ENCODE measurements at places on chromosomes 5 and 9.

DNA sequence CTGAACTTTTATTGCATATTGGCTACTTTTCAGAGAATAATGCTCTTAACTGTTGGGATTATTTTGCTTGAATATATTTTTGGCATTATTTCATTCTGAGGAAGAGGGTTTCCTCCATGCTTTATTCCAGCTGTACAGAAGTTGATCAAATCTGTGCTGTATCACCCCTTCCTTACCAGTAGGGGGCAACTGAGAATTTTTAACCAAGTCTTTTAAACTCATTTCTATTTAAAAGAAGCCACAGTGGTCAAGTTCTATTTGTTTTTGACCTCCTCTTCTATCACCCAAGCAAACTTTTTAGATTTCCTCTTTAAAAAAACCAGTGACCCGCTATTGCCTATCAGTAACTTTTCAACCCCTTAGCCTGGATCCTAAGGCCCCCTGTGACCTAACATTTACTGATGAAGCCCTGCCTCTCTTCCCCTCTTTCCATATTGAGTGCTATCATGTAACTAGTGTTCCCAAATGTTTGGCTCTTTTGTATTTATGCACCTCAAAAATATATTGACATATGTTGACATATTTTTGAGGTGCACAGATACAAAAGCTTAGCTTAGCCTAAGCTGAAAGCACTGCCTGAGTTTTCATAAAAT, 80.6 kb downstream of the FBXO4 start:
- no peak for DNase-seq

GRCh38 chr5:77993855-77994318, 217.7 kb upstream of the TBCA start:
- no peak for DNase-seq

DNA sequence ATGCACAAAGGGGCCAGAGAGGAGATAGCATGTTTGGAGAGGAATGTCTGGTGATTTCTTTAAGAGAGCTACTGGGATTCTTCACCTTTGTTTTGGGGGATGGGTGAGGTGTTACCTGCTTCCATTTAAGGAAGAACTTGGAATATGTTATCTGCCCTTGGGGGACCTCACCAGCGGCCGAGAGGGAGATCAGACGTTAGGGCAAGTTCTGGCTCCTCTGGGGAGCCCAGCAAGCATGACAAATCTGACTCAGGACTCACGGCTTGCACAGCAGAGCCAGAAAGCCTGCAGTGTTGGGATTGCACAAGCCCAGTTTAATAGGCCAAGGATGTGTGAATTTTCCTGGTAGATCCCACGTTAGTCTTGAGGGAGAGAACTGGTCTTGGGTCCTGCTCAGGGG, 40.3 kb downstream of the SLC28A3 start:
- DNase-seq = no peak

DNA sequence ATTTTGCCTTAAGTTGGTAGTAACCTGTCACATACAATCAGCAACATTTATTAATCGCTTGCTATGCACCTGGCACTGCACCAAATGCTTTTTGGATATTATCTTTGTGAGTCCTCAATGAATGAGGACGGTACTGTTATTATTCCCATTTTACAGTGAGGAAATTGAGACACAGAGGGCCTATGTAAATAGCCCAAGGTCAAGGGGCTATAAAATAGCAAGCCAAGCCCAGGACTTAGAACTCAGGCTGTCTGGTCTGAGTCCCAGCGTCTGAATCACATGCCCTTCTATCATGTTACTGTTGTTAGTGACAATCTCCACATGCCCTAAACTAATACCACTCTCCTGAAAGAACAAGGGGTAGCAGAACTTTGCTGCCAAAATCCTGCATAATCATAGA, 60.0 kb downstream of the ERAP1 start:
- DNase-seq = no peak

DNA sequence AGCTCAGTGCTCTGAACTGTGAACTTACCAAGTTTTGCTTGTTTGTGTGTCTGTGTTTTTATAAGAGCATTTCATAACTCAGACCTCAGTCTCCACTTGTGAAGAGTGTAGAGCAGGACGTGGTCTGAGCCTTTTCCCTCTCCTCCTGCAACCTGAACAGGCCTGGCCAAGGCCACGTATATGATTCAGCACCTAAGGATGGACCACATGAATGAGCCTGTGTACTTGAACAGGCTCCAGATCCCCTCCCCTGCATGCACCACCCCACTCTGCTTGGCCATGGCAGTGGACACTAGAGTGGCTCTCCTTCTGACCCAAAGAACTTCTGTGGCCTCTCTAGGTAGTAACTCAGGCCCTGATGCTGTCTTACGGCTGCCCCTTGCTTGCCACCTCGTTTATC, 125.9 kb upstream of the FSTL4 start:
- DNase-seq = no peak

GRCh38 chr9:92669527-92669889, 423 bp downstream of the IPPK start:
- no peak for DNase-seq

DNA sequence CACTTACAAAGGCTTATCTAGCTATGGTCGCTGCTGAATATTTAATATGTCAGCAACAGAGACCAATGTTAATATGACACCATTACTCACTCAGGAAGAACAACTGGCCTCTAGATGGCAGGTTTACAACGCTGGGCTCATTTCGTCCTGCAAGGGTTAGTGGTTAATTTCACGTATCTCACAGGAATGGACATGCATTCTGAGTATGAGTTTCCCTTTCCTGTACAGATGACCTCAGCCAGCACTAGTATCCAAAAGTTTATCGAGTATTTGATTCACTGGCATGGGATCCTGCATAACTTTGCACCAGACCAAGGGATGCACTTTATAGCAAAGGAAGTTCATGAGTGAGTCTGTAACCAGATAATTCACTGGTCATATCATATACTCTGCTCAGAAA, 8.7 kb upstream of the TRPC7 start:
- DNase-seq = no peak

- DNase-seq = no peak
These were observed 131.4 kb downstream of the TMEM174 start for GRCh38 chr5:73304381-73304780.

GRCh38 chr5:135376961-135377624, 21.9 kb downstream of the MACROH2A1 start:
- no peak for DNase-seq

GRCh38 chr5:150599917-150600511, 40.4 kb upstream of the SYNPO start:
- DNase-seq = no peak

- no peak for DNase-seq
These were observed 76.8 kb upstream of the PCSK1 start for GRCh38 chr5:96509721-96510350.

- DNase-seq = no peak
These were observed 50.3 kb upstream of the VPS13A start for GRCh38 chr9:77127071-77127470.

DNA sequence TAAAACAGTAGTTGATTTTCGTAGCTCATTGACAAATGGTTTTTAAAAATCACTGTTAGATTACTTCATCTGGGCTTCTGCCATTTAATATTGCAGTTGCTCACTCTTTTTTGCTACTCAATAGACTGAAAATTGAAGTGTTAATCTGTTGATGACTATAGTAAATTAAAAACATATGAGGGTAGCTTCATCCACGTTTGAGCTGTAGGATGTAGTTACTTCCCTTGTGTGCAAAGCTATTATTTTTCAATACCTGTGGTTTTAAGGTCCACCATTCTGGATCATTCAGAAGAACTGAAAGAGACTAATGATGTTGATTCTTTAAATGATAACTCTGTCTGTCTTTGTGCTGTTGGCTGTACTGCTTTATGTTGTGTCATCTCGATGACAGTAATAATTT, 74.7 kb downstream of the LNPEP start:
- no peak for DNase-seq

DNA sequence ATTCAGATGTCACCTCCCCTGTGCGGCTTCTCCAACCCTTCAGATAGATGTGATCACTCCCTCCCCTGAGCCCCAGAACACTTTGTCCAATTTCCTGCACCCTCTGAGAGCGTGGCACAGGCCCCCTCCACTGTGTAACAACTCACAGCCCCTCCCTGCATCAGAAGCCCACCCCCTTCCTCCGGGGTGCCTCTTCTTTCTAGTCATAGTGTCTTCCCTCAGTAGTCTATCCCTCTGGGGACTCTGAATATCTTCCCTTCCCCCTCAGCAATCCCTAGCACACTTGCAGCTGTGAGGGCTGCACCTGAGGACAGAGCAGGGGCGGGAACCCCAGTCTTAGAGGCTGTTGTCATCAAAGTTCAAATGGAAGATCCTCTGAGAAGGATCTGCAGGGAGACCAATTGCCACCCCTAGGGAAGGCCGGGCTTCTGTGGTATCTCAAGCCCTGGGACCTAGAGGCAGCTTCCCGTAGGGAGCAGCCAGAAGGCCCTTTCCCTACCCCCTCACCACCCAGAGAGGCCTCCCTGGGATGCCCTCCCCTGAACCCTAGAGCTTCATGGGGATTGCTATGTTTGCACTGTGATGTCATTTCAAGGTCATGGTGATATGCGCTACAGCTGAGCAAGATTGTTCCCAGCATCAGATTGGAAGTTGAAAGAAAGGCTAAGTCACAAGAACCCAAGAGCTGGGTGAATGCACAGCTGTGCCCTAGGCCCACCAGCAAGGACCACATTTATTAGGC, 70.7 kb downstream of the THBS4 start:
- no peak for DNase-seq

GRCh38 chr5:150431574-150431973, 18.0 kb downstream of the RPS14 start:
- no peak for DNase-seq

- DNase-seq = no peak
These were observed 674.5 kb downstream of the PRELID2 start for GRCh38 chr5:145160679-145161078.

- no peak for DNase-seq
These were observed 26.6 kb downstream of the NEK6 start for GRCh38 chr9:124284237-124284831.

DNA sequence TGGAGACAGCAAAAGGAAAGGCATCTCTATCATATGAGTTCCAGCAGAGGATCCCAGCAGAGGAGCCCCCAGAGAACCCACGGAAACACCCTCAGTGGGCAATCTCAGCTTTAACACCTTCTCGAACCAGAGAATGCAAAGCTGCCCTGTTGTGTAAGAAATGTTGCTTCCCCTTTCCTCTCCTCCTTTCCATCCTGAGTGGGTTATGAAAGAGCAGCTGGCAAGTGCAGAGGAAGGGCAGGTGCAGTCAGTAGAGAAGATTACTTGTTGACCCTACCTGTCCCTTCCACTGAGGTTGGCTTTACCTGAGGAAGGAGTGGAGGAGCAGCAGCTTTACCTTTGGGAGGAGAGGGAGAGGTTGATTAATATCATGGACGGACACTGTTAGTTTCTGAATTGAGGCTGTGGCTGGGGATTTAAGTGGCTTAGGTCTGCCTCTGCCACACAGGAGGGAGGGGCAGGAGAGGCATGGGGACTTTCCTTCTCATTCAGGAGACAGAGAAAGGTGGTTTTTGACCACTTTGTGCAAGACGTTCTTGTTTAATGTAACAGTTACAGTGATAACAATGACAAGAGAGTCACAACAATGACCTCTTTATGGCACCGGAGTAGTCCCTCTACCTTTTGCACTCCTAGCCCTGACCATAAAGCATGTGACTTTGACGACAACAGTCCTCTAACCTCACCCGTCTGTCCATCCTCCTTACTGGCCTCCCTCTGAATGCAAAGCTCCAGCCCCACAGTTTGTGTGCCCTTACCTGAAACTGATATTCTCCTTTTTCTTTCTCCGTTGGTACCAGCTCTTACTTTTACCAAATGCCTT, 254.8 kb downstream of the NSG2 start:
- DNase-seq = no peak

- no peak for DNase-seq
These were observed 154.3 kb downstream of the GABRG2 start for GRCh38 chr5:162221910-162222309.

GRCh38 chr5:135092476-135092875, 58.4 kb upstream of the PITX1 start:
- no peak for DNase-seq

DNA sequence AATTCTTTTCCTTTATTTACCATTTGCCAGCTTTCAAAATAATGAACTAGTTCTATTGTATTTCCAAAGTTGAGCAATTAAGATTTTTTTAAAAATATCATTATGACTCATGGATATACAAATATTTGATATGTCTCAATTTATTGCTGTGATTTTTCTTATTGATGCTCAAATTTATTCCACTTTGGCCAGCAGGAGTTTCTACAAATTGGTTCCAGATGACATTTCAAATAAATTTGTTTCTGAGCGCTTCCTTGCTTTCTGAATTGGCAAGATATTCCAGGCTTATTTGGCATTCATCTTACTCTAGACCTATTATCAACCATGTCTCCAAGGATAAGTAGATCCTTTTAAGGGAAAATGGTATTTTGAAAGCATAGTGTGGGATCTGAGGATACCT, 58.5 kb upstream of the TJP2 start:
- DNase-seq = no peak

- peak; percentile 95 for DNase-seq
These were observed at the start of the genes ARPC5L and RPL35 for GRCh38 chr9:124861342-124862229. Gene ARPC5L (plus strand): TSS chr9:124862130. CDS start chr9:124869291, 7,161 bp downstream. Gene RPL35 (minus strand): TSS chr9:124861957. CDS start chr9:124861912, 45 bp downstream.

DNA sequence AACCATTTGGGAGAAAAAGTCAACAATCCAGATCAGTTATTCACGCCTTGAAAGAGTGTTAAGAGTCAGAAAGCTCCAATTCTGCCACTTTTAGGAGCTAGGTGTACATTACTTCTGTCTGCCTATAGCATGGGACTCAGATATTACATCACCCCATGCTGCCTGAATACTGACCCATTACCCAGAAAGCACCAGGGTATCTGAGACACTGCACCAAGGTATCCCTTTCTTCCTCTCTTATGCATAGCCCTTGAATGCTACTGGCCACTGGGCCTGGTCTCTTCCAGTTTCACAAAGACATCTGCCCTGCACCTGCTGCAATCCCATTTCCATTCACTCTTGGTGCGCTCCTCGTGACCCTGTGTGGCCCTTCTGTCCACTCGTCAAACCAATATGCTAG, 2.6 kb downstream of the STRBP start:
- DNase-seq = no peak

GRCh38 chr5:149658299-149658698, 71.8 kb upstream of the PPARGC1B start:
- no peak for DNase-seq

GRCh38 chr9:9730174-9730573, 882.6 kb downstream of the PTPRD start:
- no peak for DNase-seq

GRCh38 chr9:122418016-122418415, 47.2 kb downstream of the PTGS1 start:
- DNase-seq = no peak
